AG10803 (cell line): ENCODE measurements at places on chromosomes 6 and 20.

DNA sequence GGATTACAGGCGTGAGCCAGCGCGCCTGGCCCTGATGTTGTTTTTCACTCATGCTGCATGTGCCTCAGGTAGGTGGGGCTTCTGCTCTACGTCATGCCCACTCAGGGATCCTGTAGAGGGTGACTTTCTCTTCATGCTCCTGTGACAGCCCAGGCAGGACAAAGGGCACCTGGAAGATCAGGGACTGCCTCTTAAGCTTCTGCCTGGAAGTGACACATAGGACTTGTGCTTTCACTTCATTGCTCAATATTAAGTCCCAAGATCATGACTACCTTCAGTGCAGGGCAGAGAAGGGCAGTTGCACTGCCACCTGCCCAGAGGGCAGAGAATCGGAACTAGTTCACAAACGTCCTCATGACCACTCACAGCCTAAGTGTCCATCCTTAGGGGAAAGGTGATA, 249.5 kb upstream of the SULF2 start:
- no peak for DNase-seq

- DNase-seq = no peak
These were observed 29.3 kb downstream of the SRC start for GRCh38 chr20:37375227-37375626.

- DNase-seq = no peak
These were observed 32.4 kb upstream of the AAR2 start for GRCh38 chr20:36203861-36204260.

DNA sequence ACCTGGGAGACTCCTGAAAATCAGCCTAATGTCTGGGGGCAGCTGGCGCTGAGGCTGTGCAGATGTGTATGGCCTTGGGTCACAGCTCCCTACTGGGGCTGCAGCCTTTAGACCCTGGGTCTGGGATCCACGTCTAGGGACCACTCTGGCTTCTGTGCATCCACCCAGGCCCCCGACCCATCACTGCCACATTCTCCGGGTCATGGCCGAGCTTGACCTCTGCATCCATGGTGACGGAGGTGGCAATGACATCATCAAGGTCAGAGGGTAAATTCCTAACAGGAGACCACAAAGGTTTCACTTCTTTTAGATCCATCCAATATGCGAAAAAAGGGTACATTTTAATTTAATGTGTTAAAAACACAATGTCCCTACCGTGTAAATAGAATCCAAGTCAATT, 14.5 kb upstream of the PCMTD2 start:
- no peak for DNase-seq

- DNase-seq = no peak
These were observed 1243.1 kb upstream of the ADGRB3 start for GRCh38 chr6:67391955-67392354.

GRCh38 chr20:11447371-11448100, 470.2 kb upstream of the BTBD3 start:
- no peak for DNase-seq

DNA sequence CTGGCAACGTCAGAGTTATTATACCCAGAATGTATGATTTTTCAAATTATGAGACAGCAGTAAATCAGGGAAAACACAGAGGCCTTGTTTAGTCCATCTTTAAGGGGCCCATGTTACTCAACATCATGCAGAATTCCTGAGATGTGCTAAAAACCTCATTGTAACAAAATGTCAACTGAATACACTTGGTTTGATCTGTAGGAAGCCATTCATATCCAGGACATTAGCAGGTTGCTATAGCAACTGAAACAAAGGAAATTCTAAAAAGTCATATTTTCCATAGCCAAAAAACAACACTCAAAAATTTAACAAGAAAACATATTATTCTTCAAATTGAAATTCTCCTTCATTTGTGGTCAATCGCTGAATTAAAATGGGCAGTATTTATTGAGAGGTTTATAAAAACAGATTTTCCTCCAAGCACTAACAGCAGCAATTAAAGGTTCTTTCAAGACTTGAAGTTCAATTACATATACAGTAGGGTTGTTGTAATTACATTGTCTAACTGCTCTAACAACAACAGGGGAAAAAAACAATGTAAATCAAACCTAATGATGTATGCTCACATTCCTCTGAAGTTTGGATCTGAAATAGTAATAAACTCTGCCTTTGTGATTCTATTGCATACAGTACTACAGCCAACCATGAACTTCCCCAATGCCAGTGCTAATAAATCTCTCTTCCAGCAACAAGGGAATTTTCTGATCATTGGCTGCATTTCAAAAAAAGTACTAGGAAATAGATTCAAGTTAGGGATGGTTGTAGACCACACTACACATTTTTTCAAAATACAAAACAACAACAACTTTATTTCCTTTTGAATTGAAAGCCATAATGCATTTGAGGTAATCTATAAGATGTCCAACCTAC, 34.9 kb downstream of the COL12A1 start:
- DNase-seq = no peak

- DNase-seq = no peak
These were observed 4.6 kb upstream of the CABLES2 start for GRCh38 chr20:62411479-62412193.

DNA sequence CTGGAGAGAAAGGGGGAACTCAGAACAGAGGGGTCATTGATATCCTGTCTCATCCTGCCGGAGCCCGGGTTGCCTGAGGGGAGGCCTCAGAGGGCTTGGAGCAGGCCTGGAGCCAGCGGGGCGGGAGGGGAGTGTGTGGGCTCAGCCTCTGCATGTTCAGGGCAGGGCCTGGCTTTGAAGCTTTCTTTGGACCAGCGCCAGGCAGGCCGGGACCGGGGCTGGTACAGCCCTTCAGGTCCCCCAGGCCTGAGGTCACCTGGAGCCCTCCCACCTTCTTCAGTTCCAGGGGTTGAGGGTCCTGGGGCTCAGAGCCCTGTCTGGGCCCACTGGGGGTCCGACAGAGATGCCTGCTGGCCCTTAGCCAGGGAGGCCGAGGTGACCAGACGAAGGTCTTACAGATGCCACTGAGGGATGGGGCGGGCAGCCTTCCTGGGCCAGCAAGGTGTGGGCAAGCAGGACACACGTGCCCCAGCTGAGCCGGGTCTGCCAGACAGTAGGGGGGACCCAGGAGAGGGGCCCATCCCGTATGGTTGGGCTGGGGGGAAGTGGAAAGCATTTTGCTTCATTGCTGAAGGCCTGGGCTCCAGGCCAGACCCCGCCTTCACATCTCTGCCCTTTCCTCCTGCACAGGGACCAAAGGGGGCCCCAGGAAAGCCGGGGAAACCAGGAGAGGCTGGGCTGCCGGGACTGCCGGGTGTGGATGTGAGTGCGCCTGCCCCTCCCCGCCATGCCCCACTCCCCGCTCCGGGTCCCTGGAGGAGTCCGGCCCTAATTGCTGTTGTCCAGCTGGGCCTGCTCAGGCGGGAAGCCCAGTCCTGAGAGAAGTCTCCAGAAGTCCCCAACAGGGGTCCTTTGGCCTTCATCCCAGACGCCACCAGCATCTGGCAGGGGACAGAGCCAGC, 2.0 kb downstream of the COL9A3 start:
- DNase-seq = no peak

GRCh38 chr20:5172167-5172601, 45.4 kb downstream of the CDS2 start:
- no peak for DNase-seq

GRCh38 chr6:133085471-133085870, 155.7 kb upstream of the EYA4 start:
- DNase-seq = no peak

DNA sequence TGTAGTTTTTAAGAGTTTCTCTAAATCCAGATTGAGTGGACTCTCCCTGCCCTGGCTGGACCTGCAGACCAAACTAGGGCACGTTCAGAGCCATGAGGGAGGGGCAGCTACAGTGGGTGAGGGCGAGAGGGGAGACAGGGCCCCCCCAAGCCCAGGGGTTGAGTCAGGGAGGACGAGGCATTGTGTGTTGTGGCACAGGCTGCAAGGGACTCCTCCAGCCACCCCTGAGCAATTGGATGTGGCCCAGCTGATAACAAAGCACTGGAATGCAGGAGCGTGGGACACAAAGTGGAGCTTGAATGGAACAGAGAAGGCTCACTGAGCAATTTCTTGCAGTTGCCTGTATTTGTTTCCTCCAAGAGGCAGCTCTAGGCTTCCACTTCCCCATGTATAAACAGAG, 43.5 kb upstream of the MYL9 start:
- no peak for DNase-seq

DNA sequence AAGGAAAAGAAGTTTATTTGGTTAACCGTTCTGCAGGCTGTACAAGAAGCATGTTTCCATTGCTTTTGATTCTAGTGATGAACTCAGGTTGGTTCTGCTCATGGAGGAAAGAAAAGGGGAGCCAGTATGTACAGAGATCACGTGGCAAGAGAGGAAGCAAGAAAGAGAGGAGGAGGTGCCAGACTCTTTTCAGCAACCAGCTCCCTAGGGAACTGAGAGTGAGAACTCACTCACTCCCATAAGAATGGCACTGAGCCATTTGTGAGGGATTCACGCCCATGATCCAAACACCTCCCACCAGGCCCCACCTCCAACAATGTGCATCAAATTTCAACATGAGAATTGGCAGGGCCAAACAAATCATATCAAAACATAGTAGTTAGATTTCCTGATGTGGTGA, 649.1 kb downstream of the EPM2A start:
- DNase-seq = peak; percentile 53

- DNase-seq = peak; percentile 13
These were observed 258.5 kb downstream of the HACE1 start for GRCh38 chr6:104601131-104601651.

- no peak for DNase-seq
These were observed 73.3 kb upstream of the TOP1 start for GRCh38 chr20:40955326-40955725.

GRCh38 chr6:27505209-27506027, 32.5 kb upstream of the ZNF184 start:
- peak; percentile 37 for DNase-seq

DNA sequence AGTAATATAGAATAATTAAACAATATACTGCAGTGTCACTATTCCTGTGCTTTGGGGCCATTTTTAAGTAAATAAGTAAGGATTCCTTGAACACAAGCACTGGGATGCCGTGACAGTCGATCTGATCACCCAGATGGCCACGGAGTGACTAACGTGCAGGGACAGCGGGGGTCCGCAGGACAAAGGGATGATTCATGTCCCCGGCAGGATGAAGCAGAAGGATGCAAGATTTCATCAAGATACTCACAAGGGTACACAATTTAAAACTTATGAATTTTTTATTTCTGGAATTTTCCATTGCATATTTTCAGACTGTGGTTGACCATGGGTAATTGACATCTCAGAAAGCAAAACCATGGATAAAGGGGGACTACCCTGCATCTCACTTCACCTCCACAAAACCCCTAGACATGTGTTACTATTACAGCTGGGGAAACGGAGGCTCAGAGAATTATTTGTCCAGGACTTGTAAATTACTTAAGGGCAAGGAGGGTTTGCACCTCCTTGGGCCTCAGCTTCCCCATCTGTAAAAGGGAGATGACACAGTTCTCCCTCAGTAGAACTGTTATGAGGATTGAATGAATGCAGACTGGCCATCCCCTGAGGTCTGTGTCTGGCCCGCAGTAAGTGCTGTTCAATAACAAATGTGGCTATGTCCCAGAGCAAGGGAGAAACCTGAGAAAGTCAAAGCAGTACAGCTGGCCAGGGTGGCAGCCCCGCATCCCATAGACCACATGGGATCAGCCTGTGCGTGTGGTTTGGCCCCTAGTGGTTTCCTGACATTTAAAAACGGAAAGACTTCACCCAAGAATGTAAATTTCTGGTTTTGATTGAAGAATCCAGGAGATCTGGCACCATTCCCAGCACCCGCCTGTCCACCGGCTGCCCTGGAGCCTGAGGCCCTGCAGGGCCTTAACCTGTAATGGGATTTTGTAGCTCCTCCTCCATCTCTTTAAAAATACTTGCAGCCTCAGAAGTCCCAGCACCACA, 235.5 kb downstream of the BMP7 start:
- DNase-seq = peak; percentile 88

- DNase-seq = no peak
These were observed 569 bp downstream of the TCEA2 start for GRCh38 chr20:64063389-64064144.

GRCh38 chr6:108581237-108581931, 20.7 kb downstream of the FOXO3 start:
- peak; percentile 95 for DNase-seq

GRCh38 chr6:31690231-31691077, 9.6 kb upstream of the LY6G5C start:
- no peak for DNase-seq

- DNase-seq = peak; percentile 92
These were observed 1.7 kb downstream of the PPP1R10 start for GRCh38 chr6:30615219-30615957.

GRCh38 chr6:69668916-69669315, 127.9 kb downstream of the LMBRD1 start:
- no peak for DNase-seq

DNA sequence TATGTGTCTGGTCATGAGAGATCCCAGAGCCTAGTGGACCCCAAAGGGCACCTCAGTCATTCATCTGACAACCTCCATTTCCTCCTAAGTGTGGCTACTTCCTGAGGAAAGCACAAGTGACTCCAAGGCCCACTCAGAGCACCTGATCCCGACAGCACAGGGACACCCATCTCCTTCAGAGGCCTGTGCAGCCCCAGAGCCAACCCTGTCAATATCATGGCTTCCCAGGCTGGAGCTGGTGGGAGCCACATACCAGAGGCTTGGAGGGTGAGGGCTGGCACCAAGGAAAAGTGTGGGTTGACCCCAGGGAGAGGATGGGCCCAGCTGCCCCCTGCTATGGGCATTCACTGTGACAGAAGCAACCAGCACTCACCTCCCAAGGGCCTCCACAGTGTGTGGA, 117.3 kb downstream of the PSMB1 start:
- no peak for DNase-seq

DNA sequence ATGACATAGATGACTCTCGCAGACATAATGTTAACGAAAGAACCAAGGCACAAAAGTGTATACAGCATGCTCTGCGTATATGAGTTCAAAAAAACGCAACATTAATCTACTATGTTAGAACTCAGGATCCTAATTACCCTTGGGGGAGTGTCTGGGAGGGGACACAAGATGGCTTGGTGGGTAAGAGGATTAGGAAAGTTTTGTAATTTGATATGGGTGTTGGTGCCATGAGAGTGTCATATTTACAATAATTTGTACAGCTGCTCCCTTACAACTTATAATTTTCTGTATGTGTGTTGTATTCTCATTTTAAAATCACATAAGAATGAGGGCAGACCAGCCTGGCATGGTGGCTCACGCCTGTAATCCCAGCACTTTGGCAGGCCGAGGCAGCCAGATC, 38.6 kb downstream of the TFEB start:
- no peak for DNase-seq

GRCh38 chr6:25602674-25602982, 49.4 kb upstream of the SCGN start:
- DNase-seq = no peak

DNA sequence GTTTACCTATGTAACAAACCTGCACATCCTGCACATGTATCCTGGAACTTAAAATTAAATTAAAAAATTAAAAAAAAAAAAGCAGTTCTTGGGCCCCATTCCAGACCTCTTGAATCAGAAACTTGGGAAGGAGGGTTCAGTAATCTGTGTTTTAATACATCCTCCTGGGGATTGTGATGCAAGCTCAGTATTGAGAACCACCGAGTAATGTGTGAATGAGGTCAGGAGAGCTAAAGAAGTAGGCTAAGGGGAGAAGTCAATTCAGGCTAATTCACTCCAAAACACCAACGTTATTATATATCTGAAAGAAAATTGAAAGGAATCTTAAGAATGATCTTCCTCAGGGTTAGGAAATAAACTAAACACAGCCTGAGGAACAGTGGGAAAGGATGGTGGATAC, 120.4 kb downstream of the RNF144B start:
- peak; percentile 69 for DNase-seq
